T-helper 17 cell (primary cell): ENCODE measurements at places on chromosomes 6 and 20. TPM values are rescaled to one million over a fixed set of nuclear protein-coding genes. Genes with fewer than 3 reads are reported as not detected.

Gene PRDM13
- total RNA-seq, result not detected

Gene ARHGAP40
- not detected for total RNA-seq

Gene HSPA12B
- not detected for total RNA-seq

Gene CGA
- not detected for total RNA-seq

Gene C6orf141
- total RNA-seq, result not detected

Gene MLIP
- not detected for total RNA-seq

Gene TMEM74B
- total RNA-seq, result 0.32 TPM

Gene FHL5
- total RNA-seq, result not detected

Gene EEF1A1
- 15,315 TPM for total RNA-seq

Gene FAM162B
- not detected for total RNA-seq

Gene GPX6
- not detected for total RNA-seq

Gene CD93
- total RNA-seq, result 6.4 TPM

Gene SGK1
- 103 TPM for total RNA-seq

Gene TRDN
- not detected for total RNA-seq

Gene POM121L2
- not detected for total RNA-seq

Gene PTK6
- total RNA-seq, result 0.80 TPM

DNA sequence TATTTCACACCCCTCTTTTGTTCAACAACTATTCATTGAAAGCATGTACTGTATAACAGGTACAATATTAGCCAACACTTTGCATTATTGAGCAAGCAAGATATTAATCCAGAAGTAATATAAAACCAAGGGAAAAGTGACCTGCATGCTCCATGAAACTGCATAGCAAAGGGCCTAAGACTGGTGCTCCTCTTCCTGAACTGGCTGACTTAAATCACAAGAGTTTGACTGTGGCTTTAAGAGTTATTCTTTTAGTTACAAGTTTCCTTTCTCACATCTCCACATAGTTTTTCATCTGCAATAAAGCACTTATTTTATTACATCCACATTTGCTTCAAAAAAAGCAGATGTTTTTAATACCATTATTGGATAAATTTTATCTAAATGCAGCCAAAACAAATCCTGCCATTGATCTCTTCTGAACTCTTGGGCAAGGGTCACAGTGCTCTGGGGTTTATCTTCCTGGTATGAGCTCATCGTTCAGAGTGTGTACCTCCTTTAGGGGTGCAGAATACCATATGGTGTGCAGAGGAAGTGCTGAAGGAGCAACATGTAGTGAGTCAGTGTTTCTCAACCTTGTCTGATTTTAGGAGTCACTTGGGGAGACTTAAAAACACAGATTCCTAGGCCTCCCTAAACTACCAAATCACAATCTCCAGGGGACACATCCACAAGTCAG, 1225.9 kb upstream of the MAP3K7 start:
- H3K4me3 ChIP-seq, result no peak overlapping the region
- no peaks in the 10 kb centered on the region for H3K4me1 ChIP-seq
- H3K27ac ChIP-seq, result no peak overlapping the region
- H3K27me3 ChIP-seq, result no peaks in the 10 kb centered on the region
- DNase-seq, result no peak
- H3K36me3 ChIP-seq, result no peaks in the 10 kb centered on the region

- H3K4me3 ChIP-seq, result no peak overlapping the region
- DNase-seq, result no peak
- H3K27me3 ChIP-seq, result no peaks in the 10 kb centered on the region
- H3K27ac ChIP-seq, result no peak overlapping the region
- no peaks in the 10 kb centered on the region for H3K36me3 ChIP-seq
Observed at GRCh38 chr6:13398421-13398994, 70.2 kb upstream of the TBC1D7 start.

DNA sequence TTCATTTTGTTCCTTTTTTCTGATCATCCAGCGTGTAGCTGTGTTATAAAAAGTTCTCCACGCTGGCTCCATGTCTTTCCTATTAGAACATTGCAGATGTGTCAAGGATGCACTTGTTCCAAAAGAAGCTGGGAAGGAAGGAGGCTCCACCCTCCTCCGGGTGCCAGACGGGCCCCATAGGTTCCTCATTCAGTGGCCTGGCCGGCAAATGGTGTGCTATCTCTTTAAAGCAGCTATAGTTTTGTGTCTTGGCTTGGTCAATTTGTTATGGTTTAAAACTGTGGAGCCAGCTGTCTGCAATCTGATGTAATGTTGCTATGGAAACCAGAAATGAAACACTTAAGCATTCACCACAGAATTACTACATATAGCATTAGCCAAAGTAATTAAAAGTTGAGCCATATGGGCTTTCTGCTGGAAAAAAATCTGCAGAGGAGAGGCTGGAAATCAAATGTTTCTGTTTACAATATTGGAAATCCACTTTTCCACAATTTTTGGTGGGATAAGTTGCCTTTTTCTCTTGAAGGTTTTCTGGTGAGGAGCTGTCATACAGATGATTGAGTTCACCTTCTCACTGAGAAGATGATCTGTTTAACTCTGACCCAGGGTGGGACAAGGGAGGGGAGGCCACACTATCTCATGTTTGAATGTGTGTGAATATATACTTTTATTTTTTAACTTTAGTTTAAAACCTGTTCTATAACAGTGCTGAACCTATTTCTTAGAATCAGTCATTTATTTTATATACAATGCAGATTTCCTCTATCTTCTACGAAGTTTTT, 167.4 kb downstream of the SASH1 start:
- no peak for DNase-seq
- no peak overlapping the region for H3K4me3 ChIP-seq
- H3K4me1 ChIP-seq, result peaks cover 5% of the 10 kb centered on the region
- peaks cover 45% of the 10 kb centered on the region for H3K27me3 ChIP-seq

DNA sequence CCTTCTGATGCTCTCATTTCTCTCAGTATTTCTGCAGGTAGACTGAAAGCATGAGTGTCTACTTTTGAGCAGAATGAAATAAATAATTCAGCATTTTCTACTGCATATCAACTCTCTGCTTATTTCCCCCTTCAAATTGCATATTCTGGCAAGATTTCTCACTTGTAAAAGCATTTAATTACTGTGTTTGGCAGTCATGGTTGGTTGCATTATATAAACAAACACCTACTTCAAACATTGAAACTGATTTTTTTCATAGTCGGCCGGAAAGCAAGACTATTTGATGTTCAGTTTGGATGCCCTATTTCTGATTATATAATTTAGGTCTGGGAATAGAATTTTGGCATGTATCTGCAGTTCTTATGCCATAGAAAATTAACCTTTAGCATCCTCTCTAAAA, 73.1 kb downstream of the PLEKHG1 start:
- no peak overlapping the region for H3K27ac ChIP-seq
- no peak overlapping the region for H3K4me3 ChIP-seq
- H3K4me1 ChIP-seq, result peaks cover 3% of the 10 kb centered on the region
- no peaks in the 10 kb centered on the region for H3K27me3 ChIP-seq

DNA sequence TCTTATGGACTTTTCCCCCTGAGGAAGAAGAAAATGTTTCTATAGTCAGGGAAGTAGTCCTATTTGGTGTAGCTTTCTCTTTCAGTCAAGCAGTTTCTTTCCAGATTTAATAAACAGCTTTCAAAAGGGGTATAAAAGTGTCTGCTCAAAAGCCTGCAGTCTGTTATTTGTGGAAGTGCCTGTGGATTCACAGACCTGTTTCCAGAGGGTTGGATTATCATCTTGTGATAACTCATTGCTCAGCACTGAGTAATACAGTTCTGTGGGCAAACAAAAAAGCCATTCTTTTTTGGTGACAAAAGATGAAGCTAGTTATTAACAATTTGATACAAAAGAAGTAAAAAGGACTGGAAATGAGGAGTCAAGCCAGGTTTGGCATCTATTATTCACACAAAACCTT, 358.2 kb upstream of the ID4 start:
- H3K36me3 ChIP-seq, result no peaks in the 10 kb centered on the region
- no peak overlapping the region for H3K27ac ChIP-seq
- no peak overlapping the region for H3K4me3 ChIP-seq
- DNase-seq, result no peak
- H3K27me3 ChIP-seq, result no peaks in the 10 kb centered on the region
- H3K4me1 ChIP-seq, result no peaks in the 10 kb centered on the region

DNA sequence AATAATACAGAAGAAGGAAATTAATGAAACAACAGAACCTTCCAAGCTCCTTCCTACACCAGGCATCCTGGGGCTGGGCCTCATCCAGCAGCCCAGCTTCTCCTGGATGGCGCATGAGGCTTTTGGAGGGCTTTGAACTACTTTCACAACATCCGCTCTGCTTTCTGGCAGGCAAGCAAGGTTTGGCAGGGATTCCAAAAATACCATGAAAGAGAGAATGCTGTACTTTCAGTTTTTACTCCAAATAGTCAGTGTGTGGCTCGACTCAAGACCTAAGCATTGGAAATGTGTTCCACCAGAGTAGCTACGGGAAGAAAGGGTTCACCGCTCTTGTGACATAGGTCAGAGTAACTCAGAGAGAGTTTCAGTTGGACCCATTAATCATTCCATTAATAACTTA, 125.4 kb downstream of the OPRM1 start:
- H3K4me1 ChIP-seq, result peaks cover 11% of the 10 kb centered on the region
- no peaks in the 10 kb centered on the region for H3K27me3 ChIP-seq
- no peak for DNase-seq
- H3K27ac ChIP-seq, result no peak overlapping the region
- no peak overlapping the region for H3K4me3 ChIP-seq

- no peak for DNase-seq
- H3K4me3 ChIP-seq, result no peak overlapping the region
- H3K27me3 ChIP-seq, result peaks cover 18% of the 10 kb centered on the region
- no peak overlapping the region for H3K27ac ChIP-seq
Observed at GRCh38 chr6:133503336-133503729, 262.2 kb downstream of the EYA4 start.

DNA sequence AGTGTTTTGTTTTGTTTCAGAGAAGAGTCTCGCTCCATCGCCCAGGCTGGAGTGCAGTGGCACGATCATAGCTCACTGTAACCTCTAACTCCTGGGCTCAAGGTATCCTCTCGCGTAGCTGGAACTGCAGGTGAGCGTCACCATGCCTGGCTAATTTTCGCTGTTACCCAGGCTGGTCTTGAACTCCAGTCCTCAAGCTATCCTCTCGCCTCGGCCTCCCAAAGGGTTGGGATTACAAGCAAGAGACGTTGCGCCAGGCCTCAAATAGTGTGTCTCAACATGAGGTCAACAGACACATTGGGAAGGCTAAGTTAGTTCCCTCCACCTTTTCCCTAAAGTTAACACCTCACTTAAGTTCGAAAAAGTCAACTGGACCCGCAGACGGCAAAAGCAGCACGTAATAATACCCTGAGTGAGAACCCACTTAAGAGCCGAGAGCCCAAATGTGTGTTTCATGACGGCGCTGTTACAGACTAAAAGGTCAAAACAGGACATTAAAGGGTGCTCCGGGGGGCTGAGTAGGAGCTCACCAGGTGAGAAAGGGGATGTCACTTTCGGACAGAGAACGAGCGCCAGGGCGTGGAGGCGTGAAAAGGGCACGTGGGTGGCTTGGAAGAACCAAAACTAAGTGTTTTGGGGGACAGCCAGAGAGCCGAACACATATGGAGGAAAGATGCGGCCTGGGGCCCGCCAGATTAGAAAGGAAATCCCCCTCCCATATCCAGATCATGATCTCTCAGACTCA, 499 bp downstream of the TTI1 start:
- H3K27ac ChIP-seq, result peak overlapping the region; percentile 98
- H3K27me3 ChIP-seq, result no peaks in the 10 kb centered on the region
- DNase-seq, result no peak
- H3K36me3 ChIP-seq, result peaks cover 7% of the 10 kb centered on the region
- peaks cover 58% of the 10 kb centered on the region for H3K4me1 ChIP-seq

DNA sequence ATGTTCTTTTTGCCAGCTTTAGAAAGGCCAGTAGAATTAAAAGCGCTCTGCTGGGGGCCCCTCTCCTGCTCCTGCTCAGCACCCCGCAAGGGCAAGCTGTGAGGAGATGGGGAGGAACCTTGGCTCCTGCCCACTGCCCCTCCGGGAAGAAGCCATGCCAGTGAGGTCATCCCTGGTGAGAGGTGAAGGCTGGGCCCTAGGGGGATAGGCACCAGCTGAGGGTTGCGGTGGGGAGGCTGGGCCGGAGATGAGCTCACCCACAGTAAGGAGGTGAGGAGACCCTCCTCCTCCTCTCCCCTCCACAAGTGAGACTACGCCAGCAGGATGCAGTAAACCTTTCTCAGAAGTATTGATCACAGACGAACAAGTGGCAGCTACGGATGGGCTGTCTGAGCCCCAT, 32.1 kb downstream of the LRFN2 start:
- DNase-seq, result no peak
- H3K27me3 ChIP-seq, result peaks cover 43% of the 10 kb centered on the region
- H3K4me1 ChIP-seq, result peaks cover 2% of the 10 kb centered on the region
- no peaks in the 10 kb centered on the region for H3K36me3 ChIP-seq
- H3K4me3 ChIP-seq, result no peak overlapping the region

DNA sequence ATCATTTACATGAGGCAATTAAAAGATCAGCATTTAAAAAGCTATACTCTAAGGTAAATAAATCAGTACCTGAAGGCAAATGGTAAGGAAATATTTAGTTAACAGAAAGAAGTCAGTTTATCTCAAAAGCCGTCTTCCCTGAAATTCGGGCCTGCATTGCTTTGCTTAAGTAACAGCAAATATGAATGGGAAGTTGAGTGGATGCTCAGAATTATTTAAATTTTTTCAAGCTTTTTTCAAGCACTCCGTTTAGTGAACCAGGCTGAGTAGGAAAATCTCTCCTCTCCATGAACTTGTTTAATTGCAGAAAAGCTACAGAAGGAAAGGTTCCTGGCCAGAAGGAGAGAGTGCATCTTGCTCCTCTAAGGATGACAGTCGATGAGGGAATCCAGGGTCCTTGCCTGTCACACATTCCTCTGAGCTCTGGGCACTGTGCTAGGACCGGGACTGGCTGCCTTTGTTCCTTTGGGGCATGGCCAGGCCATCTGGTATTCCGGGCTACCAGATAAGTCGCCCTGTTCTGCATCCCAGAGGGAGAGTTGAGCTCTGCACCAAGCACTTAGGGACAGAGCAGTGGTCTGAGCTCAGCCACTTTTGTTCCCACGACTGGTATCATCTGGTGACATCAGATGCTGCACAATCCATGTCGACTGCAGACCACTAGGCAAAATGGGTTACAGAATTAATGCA, 77.6 kb downstream of the RIN2 start:
- no peaks in the 10 kb centered on the region for H3K36me3 ChIP-seq
- H3K27ac ChIP-seq, result no peak overlapping the region
- no peak overlapping the region for H3K4me3 ChIP-seq
- peaks cover 11% of the 10 kb centered on the region for H3K4me1 ChIP-seq
- H3K27me3 ChIP-seq, result peaks cover 47% of the 10 kb centered on the region

GRCh38 chr6:89580997-89581666, 57.4 kb downstream of the LYRM2 start:
- H3K36me3 ChIP-seq, result peaks cover 2% of the 10 kb centered on the region
- DNase-seq, result no peak
- H3K27ac ChIP-seq, result no peak overlapping the region
- H3K4me3 ChIP-seq, result no peak overlapping the region
- H3K27me3 ChIP-seq, result no peaks in the 10 kb centered on the region

DNA sequence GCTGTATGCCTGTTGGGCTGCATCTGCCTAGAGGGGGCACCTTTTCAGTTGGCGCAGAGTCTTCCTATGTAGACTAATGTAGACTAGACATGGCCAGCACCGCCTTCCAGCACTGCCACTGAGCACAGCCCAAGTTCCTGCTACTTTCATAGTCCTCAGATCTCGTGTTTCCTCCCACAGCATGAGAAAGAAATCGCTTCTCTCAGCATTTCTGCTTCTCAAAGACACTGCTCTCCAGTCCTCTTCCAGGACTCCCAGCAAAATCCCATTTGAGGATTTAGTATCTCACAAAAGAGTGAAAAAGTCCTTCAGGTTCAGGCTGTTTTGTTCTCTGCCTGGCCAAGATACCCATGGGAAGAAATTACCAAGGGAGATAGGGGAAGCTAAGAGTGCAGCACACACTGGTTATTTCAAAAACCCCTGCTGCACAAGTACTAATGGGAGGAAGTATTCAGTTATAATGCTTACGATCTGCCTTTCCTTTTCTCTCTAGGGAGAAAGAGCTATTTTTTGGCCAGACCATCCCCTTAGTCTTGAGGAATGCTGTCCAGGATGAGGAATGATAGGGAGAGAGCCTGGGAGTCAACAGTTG, 35.7 kb downstream of the OGFRL1 start:
- no peak overlapping the region for H3K4me3 ChIP-seq
- peaks cover 44% of the 10 kb centered on the region for H3K27me3 ChIP-seq
